ENCODE measurements at places on chromosomes 5 and 9.

- no peak for DNase-seq
These were observed 90.3 kb upstream of the CCNH start for GRCh38 chr5:87503004-87503403.

DNA sequence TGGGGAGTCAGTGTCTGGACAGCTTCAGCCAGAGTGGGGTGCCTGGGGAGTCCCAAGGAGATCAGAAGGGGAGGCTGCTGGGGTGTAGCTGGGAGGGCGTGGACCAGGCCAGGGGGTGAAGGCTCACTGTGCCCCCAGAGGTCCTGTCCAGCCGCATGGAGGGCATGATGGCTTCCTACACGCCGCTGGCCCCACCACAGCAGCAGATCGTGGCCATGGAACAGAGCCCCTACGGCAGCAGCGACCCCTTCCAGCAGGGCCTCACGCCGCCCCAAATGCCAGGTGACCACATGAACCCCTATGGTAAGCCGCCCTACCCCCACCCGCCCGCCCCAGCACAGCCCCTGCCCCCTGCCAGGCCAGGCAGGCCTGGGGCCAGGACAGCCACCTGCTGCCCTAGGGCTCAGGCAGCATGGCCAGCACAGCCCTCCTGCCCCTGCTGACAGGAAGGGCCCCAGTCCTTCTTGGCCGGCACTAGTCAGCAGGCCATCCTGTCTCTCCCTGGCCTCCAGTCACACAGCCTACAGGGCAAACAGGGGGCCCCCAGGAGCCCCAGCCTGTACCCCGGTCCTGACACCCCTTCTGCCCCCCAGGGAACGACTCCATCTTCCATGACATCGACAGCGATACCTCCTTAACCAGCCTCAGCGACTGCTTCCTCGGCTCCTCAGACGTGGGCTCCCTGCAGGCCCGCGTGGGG lies 82.1 kb downstream of the LMX1B start:
- no peak for DNase-seq

DNA sequence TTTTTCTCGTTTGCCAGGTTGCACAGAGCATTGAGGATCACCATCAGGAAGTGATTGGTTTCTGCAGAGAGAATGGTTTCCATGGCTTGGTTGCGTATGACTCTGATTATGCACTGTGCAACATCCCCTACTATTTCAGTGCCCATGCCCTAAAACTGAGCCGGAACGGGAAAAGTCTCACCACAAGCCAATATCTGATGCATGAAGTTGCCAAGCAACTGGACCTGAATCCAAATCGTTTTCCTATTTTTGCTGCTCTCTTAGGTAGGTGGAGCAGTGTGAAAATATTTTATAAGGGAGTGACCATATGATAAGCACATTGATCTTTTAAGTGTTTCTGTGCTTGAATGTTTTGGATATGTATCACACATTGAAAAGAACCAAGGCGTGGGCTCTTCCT lies 17.7 kb upstream of the FAM120AOS start:
- DNase-seq: no peak

DNA sequence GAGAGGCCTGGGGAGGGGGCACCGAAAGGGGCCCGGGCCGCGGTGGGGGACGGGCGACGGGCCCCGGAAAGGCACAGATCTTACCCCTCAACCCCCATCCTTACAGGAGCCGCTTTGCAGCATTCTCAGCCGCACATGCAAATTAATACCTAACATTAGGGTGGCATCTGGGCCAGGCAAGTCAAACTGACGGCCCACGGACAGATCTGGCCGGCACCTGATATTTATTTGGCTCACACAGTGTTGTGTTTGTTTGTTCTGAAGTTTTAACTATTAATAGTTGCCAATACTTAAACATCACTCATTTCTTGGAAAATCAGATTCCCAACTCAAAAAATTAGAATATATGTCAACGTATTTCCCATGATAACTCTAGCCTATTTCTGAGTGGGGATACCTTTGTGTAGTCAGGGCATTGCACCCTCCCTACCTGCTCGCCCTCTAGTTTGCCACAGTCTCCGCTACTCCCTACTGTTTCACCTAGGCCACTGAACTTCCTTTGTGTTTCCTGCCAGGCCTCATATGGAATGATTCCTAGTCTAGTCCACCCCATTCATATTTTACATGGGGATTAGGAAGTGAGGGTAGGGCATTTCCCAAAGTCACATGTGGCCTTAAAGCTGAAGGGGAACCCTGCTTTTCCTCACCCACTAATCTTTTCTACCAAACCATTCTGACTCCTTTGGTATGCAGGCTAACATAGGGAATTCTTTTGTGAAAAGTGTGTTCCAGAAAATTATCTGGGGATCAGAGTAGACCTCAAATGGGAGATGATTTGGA lies 71.9 kb upstream of the LARP1 start:
- DNase-seq: no peak

DNA sequence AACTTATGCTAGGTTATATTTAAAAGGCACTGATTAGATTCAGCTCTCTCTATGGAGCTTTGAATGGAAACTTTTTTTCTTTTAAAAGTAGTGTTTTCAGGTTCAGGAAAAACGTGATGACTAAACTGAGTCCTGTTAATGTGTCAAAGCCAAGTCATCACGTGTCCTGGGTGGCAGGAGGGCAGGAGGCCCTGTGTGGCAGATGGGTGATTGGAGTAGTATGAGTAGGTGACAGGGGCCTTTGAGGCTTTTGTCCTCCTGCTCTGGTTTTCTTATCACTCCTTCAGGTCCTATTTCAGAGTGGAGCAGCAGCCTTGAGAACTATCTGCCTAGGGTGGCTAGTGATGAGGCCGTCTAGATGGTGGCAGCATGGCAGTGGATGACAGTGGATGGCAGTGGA lies 17.7 kb upstream of the CARTPT start:
- no peak for DNase-seq

DNA sequence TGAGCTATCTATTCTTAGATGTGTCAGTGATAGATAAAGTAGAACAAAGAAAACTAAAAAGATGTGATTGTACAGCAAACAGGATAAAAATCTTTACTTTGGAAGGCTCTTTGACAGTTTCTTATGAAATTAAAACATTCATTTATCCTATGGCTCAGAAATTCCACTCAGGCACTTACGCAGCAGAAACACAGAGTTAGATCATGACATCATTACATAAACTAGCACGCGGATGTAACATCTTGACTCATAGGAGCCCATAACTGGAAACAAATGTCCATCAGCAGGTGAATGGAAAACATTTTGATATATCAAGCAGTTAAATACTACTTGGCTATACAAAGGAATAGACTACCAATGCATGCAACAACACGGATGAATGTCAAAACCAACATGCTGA lies 45.3 kb downstream of the ICE1 start:
- no peak for DNase-seq

- DNase-seq: no peak
These were observed 416.0 kb downstream of the ICE1 start for GRCh38 chr5:5838493-5838892.

DNA sequence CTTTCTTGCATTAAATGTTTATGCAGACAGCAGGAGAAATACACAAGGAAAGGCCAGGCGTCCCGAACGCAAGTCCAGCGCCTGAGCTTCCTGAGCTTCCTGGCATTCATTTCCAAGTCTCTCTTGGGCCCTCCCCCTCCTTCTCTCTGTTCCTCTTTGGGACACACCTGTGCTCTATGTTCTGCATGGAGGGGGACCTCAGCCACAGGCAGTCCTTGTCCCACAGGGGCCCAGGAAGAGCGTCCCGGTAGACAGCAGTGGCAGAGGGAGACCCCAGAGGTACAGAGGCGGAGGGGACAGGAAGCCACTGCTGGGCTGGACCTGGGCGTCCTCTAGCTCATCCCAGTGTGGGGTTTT lies 221.3 kb downstream of the C9orf50 start:
- no peak for DNase-seq

DNA sequence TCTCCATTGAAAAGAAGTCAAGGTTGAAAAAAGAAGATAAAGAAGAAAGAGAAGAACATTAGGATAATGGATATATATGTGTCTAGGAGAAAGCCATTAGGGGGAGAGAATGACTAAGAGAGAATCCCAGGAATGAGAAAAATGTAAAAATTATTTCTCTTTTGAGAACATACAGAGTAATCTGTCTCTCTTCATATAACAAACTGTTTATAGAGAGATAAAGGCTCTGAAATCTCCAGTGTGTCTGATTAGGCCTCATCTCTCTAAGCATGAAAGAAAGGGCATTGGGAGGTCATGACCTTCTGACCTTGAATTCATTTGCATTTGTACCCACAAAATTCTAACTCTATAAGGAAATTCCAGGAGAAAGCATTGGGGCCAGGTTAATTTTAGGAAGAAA lies 3.5 kb upstream of the MPDZ start:
- DNase-seq: no peak

DNA sequence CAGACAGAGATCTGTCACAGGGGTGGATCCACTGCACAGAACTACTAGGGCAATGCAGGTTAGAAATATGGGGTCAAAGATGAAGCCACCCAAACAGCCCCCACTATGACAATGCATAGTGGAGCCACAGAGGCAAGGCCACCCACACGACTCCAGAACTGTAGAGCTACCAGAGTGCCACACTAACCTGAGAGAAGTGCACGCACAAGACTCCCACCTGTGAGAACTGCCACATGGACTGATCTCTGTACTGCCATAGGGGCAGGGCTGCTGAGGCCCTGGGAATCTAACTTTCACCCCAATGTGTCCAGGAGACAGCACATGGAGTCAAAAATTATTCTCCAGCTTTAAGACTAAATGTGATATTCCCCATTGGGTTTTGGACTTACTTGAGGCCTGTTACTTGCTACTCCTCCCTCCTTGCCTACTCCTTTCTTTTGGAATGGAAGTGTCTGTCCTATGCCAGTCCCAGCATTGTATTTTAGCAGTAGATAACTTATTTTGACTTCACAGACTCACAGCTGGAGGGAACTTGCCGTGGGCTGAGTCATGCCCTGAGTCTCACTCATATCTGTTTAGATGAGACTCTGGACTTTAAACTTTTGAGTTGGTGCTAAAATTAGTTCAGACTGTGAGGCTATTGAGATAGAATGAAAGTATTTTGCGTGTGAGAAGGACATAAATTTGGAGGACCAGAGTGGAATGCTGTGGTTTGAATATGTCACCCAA lies 853.3 kb downstream of the MAT2B start:
- no peak for DNase-seq

DNA sequence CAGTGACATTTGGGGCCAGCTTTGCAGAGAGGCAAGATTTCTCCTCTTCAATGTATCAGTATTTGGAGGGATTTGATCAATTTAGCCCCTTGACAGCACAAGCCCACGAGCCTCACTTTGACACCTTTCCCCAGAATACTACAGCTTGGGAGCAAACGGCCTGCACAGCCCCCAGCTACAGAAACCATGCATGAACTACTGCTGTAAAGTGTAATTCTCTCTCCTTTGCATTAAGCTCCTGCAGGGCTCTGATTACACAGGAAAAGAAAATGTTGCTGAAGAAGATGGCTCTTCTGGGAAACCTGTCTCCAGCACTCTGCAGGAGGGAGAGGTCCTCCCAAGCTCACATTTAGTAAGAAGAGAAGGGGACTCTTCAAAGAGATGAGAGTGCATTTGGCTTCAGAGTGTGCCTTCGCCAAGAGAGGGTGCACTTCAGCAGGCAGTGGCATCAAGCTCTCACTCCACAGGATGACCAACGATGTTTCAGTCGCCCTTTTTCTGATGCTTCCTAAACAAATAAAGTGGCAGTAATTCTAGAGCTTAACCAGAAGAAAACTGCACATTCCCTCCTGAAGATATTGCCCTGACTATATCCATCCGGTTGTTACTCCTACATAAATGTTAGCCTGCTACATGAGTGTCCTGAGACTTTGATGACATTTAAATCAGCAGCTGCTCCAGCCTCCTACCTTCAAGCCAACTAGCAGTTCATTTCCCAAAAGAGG lies 272.2 kb downstream of the AUH start:
- no peak for DNase-seq

GRCh38 chr9:77429928-77430327 lies 218.2 kb downstream of the GNA14 start:
- no peak for DNase-seq

DNA sequence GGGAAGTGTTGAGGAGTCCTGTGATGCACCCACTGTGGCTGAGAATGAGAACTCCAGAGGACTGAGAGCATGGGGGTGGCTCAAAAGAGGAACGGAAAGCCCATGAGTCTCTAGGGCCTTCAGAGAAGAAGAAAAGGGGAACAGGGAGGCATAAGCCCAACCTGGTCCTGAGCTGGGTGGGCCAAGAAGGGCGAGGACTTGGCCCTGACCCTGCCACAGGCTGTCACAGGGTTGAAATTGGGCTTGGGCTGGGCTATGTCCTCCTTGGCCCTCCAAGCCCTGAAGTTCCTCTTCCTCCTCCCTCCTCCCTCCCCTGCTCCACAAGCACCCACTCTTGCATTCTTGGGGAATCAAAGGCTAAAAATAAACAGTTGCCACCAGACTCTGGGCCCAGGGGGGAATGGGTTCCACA lies 49.3 kb upstream of the PPARGC1B start:
- DNase-seq: no peak

GRCh38 chr5:113682497-113683136 lies 169.1 kb downstream of the YTHDC2 start:
- DNase-seq: no peak

- no peak for DNase-seq
These were observed 583 bp upstream of the TJP2 start for GRCh38 chr9:69173497-69173890.

DNA sequence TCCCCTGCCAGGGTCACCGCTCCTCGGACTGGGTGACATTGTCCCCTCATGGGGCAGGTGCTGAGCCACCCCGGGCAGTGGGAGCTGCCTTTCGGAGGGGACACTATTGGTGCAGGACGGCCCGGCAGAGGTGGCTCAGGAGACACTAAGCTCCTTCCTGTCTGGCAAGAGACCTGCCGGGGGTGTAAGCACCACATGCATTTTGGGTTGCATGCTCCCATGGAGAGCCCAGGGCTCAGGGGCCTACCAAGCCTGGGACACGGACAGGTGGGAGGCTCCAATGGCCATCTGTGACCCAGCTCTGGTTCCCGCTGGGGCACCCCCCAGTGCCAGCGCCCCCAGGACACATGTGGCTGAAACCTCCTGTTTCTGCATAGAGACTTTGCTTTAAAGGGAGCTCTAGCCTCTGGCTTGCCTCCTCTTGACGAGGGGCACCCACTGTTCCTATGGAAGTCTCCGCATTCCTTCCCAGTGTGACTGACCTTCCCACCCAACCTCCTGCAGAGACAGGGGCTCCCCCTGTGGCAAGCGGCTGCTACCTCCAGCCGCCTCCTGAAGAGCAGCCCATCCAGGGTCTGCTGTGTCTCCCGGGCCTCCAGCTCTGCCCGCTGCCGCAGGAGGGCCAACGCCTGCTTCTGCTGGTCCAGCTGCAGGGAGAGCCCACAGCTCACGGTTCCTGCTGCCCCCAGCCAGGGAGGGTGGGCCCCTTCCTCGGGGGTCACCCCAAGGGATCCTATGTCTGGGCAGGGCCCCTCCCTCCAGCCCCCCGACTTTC lies 28.1 kb downstream of the CCDC187 start:
- DNase-seq: no peak

- DNase-seq: no peak
These were observed 101.8 kb downstream of the CCDC192 start for GRCh38 chr5:127804886-127805426.

- no peak for DNase-seq
These were observed 164.0 kb downstream of the TTC39B start for GRCh38 chr9:15142878-15143534.

DNA sequence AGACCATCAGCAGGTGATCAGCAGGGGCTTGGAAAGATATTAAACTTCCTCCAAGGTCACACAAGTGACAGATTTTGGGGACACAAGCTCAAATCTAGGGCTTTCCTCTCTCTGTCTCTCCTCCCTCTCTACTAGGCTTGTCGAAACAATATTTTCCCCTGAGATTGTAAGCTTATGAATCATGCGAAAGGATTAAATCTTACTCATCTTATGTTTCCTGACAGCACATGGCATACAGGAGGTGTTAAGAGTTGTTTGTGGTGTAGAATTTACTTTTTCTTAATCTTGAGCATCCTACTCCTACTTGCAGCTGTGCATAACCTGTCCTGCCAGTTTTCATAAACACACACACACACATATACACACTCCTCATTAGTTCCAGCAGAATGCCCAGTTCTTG lies 186.3 kb downstream of the MARCHF11 start:
- no peak for DNase-seq

All from NCI-H510A (cell line).